ENCODE measurements at places on chromosomes 1 and 21.

DNA sequence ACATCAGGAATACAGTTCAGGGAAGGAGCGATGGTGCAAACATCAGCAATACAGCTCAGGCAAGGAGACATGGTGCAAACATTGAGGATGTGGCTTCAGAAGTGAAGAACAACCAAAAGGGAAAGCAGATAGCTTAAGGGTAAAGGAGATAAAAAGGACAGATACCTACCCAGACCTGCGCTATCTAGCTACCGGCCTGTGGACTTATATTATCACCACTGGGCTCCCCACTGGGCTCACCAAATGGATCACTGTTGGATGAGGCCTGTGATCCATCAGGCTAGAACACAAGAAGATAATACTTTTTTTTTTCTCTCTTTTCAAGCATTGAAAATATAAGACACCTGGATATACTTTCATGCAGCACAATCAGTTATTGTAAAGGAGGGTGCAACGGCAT lies 44.7 kb upstream of the C8B start:
- no peak for DNase-seq

DNA sequence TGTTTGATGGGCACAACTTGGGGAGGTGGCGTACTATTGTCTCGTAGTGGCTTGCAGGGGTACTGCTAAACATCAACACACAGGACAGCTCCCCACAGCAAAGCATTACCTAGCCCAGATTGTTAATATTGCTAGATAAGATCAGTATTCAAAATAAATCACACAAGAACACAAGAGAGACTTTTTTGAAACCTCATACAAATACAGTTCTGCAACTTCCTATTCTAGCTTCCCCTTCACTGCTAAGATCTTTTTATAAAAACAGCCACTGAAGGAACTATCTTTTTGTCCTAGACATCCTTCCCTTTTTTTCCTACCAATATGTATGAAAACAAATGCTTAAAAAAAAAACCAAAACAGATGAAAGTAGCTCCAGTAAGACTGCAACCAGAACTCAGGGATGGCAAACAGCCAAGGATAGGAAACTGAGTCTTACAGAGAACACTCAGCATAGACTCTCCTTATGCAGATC lies 137.8 kb upstream of the KRTAP19-8 start:
- no peak for DNase-seq

DNA sequence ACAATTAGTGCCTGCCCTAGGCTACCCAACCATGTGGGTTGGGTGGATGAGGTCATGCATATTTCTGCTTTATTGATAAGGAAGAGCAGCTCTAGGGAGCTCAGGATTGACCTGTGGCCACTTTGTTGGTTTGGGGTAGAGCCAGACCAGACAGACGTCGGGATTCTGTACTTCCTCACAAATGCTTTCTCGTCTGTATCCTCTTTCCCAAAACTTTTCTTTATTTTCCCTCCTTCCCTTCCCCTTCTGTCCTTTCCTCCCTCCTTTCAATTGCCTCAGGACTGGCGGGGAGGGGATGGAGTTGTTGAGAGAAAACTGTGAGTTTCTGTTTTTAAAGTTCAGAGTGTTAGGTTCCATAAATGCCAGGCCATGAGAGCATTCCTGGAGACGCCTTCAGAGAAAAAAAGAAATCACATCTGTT lies 68.0 kb downstream of the UCK2 start:
- no peak for DNase-seq

- no peak for DNase-seq
These were observed 16.5 kb downstream of the ATP1B1 start for GRCh38 chr1:169122976-169123375.

DNA sequence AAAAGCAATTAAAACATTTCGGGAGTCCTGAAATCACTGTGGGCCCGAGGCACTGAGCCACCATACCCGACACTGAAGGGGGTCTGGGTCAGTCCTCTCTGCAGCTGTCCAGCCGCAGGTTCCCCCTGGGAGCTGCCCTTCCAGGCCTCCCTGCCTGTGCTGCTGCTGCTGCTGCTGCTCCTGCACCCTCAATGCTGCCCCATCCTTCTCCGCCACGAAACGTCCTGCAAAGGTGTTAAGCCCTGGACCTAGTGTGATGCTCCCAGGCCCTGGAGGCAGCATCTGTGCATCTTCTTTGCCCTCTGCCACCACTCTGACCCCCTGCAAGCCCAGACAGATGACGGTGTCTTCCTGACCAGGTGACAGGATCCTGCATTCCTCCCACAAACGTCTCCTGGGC lies 513.3 kb downstream of the NPHP4 start:
- no peak for DNase-seq

GRCh38 chr1:151934048-151934493 lies 24.8 kb upstream of the THEM4 start:
- peak; percentile 39 for DNase-seq

DNA sequence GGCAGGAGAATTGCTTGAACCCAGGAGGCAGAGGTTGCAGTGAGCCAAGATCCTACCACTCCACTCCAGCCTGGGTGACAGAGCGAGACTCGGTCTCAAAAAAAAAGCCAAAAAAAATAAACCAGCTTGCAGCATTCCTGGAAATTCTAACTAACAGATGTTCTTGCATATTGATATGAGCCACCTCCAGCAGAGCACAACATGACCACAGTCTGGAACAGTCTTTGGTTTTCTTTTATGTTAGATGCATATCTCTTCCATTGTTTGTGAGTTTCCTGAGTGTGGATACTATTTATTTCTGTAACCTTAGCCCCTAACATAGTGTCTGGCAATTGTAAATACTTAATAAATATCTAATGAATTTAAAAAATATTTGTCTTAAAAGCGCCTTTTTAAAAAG lies 23.9 kb downstream of the IFNAR1 start:
- no peak for DNase-seq

GRCh38 chr1:226609836-226610455 lies 61.4 kb downstream of the STUM start:
- no peak for DNase-seq

DNA sequence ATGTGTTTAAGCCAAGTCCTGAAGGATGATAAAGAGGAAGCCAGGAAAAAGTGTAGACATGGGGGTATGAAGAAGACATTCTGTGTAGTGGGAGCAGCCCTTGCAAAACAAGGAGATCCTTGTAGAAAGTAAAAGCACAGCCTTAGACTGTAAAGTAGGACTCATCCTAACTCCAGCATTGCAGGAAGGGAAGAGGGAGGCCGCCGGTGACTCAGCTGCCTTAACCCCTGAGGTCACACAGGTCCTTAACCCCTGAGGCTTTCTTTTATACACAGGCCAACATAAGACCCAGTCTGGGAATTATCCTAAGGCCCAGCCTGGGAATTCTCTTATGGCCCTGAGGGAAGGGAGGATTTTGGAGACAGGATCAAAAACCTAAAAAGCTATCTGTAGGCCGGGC lies 18.0 kb downstream of the PGM1 start:
- no peak for DNase-seq

GRCh38 chr1:184023171-184023570 lies 14.4 kb downstream of the COLGALT2 start:
- no peak for DNase-seq

DNA sequence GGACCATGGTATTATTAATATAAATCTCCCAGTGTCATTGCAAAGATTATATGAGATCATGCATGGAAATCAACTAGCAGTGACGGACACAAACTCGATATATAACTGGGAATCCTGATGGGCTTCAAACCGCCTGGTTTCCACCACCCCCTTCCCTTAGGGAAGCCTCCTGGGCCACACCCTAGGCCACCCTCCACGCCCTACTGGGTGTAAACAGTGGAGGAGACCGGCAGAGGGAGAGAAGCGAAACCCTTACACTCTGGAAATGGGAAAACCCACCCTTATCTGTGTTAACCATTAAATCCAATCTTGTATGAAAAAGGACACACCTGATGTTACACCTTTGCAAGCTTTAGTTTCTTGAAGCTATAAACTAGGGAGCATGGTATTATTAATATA lies 595 bp upstream of the ZNHIT6 start:
- DNase-seq = no peak

- DNase-seq = no peak
These were observed 95.0 kb downstream of the KCND3 start for GRCh38 chr1:111894497-111894896.

DNA sequence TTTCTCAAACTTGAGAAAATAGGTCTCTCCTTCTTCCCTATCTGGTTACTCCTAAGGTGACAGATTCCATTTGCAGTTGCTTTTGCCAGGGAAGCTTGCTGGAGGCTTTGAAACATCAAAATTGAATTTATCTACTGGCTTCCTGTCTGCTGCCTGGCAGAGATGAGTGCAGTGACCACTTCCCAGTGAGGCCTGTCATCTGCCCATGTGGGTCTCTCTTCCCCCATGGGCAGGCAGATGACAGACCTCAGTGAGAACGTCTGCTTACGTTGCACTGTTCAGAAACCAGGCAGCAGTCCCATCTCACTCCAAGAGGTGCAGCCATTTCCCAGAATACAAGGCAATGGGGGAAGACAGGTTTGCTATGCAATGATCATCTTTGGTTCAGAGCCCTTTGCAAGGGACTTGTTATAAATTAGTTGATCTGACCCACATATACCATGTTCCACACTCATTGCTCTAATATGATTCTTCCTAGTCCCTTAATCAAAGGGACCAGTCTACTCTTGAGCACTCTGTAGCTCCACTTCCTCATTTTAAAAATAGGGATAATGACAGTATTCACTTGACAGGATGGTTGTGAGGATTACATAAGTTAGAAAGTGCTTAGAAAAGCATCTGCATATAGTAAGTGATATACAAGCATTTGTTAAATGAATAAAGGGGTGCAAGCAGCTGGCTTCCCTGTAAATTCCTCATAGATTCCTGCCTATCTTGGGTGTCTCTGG lies 10.6 kb downstream of the PGBD5 start:
- DNase-seq = no peak

DNA sequence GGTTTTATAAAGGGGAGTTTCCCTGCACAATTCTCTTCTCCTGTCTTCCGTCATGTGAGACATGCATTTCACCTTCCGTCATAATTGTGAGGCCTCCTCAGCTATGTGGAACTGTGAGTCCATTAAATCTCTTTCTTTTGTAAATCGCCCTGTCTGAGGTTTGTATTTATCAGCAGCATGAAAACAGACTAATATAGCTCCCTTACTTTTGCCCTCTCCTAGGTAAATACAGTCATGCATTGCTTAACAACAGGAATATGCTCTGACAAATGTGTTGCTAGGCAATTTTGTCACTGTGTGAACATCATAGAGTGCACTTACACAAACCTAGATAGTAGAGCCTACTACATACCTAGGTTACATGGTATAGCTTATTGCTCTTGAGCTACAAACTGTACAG lies 616.8 kb downstream of the RWDD3 start:
- no peak for DNase-seq

DNA sequence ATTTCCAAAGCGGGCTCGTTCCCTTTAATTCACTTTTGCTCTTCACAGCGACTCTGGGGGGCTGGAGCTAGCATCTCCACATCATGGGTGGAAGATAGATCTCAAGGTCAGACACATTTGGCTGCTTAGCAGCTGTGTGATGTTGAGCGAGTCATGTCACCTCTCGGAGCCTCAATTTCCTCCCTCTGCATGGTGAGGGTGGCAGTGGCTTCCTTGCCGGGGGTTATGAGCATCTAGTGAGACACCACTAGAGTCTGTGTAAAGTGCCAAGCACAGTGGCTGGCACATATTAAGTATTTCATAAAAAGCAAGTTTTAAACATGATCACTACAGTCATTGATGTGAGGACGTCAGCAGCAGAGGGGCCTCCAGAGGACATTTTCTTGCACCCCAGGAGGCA lies 16.9 kb upstream of the ECE1 start:
- DNase-seq = no peak

DNA sequence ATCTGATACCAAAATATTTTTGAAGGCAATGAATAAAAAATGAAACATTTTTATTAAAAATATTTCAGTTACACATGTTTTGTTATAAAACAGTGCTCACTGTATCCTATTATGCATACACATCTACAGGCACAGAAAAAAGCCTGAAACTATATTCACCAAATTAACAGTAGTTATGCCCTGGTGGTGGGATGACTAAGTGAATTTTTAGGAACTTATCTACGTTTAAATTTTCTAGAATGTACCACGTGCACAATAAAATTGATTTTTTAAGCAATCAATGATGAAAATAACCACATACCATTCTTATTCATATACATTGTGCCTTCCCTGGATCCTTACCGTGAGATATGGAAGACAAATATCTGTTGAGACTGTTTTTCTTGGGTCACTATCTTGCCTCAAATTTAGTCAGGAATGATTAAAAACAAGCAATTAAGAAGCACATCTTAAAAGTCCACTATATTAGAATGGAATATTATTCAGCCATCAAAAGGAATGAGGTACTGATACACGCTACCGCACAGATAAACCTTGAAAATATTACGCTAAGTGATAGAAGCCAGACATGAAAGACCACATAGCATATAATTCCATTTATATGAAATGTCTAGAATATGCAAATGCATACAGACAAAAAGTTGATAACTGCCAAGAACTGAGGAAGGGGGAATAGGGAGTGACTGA lies 17.4 kb downstream of the TP53BP2 start:
- no peak for DNase-seq

- DNase-seq = no peak
These were observed 281.1 kb upstream of the CXADR start for GRCh38 chr21:17231771-17232170.

DNA sequence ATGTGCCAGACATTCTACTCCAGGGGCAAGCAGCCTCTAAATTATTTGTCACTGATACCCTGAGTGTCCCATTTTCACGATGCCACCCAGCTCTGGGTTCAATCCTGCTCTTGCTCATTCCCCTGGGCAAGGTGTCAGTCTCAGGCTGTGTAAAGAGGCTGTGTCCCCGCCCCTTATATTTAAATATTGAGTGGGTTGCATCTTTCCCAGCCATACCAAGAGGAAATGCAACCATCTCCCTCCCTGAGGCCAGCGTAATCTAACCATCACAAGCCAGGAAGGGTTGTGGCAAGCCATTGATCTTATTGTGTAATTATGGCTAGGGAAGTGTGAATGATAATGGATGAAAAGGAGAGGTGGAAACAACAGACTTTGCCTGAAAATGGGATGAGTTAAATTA lies 54.7 kb upstream of the CLDN14 start:
- DNase-seq = no peak

DNA sequence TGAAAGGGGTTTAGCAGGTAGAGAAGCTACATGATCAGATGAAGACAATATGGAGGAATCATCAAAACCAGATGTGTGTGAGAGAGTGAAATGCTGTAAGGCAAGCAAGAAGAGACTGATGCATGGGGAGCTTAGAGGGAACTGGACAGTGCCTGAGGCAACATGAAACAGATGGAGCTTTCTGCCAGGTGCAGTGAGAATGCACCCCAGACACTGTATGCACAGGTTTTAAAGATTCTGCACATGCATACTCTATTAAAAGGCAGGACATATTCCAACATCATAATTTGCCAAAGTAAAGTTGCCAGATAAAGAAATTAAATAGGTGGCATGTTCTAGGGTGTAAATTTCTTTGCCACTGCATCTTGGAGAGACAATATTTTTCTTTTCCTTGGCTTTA lies 200.1 kb downstream of the AMY1C start:
- DNase-seq = no peak

DNA sequence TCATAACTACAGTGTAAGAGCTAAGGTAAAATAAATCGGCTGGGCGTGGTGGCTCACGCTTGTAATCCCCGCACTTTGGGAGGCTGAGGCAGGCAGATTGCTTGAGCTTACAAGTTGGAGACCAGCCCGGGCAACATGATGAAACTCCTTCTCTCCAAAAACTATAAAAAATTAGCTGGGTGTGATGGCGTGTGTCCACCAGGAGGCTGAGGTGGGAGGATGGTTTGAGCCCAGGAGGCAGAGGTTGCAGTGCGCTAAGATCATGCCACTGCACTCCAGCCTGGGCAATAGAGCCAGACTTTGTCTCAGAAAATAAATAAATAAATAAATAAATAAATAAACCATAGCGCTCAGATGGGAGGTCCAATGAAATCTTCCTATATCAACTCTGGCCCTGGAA lies 16.7 kb upstream of the FAM110D start:
- no peak for DNase-seq

- DNase-seq = no peak
These were observed 91.6 kb downstream of the DNAH14 start for GRCh38 chr1:225021037-225021436.

Measured in stimulated activated CD4-positive, alpha-beta T cell treated with anti-CD3 and anti-CD28 coated beads, Interleukin-15, amount 100 ng/mL, for 24 hours (primary cell).